ENCODE measurements at places on chromosomes 7 and 10.

DNA sequence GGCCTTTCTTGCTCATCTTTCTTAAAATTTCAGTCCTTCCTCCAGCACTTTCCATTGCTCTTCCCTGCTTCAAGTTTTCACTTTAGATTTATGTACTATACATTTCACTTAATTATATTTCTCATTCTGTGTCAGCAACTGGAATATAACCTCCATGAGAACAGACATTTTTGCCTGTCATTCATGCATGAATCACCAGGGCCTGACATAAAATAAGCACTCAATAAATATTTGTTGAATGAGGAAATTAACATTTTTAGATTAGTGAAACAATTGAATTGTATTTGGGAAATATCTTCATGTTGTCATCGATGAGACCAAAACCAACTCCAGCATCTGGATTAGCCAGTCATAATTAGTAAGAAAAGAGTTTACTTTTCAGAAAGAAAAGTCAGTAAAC is 6.1 kb downstream of the SAMD9L start:
- no peak for DNase-seq

- DNase-seq: no peak
Measured at GRCh38 chr10:132740588-132740987, 45.4 kb downstream of the NKX6-2 start.

DNA sequence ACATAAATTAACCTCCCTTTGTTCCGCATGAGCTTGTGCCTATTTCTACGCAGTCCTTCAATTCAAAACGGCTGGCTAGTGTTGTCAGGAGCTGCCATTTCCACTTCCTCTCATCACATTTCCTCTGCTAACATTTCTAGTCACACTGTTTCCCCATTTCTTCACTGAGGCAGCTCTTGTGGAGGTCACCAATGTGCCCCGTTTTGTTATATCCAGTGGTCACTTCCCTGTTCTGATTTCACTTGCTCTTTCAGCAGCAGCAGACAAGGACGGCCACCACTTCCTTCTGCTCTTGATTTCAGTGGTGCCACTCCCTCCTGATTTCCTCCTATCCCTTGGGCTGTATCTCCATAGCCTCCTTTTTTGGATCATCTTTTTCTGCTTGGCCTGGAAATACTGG is 64.8 kb upstream of the SEC61G start:
- DNase-seq: no peak

DNA sequence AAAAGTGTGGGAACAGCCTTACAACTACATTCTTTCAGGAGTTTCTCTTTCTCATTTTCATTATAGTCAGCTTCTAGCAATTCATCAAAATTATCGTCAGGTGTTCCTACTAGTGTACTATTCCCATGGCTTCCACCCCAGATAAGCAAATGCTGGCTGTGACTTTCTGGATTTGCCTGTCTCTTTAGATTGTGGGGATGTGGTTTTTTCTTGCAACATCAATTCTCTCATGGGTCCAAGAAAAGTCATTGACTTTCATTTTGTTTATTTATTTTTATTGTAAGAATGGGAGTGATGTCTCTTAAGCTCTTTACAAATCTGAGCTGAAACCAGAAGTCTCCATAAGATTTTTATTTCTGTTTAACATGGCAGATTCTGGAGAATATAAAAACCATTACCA is 349.7 kb upstream of the SEMA3C start:
- DNase-seq: no peak

DNA sequence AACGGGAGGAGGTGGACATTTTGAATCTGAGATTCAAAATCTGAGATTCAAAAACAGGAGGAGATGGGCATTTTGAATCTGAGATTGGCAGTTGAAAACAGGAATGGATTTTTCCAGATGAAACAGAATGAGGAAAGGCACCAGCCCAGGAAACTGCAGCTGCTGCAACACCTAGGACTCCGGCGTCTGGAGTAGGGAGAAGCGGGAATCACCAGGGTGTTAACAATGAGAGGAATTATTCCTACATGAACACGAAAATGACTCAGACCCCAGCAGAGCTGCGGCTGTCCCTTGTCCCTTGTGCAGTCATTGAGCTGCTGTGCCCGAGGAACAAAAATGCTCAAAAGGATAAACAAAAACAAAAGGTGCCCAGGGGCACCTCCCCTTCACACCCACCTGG is 59.9 kb upstream of the KAT6B start:
- DNase-seq: no peak

All from activated CD4-positive, CD25-positive, alpha-beta regulatory T cell treated with anti-CD3 and anti-CD28 coated beads, Interleukin-2, amount 50 U/mL, for 72 hours (primary cell).